ENCODE measurements at places on chromosomes 5 and 9.

- no peak for DNase-seq
Measured at GRCh38 chr5:142680605-142681259, 5.2 kb downstream of the FGF1 start.

GRCh38 chr5:80867233-80867632 is 92.9 kb upstream of the RASGRF2 start:
- DNase-seq: no peak

- no peak for DNase-seq
Measured at GRCh38 chr5:180785121-180785781, 17.4 kb downstream of the MGAT1 start.

- DNase-seq: no peak
Measured at GRCh38 chr5:55416306-55416705, 108.5 kb downstream of the MTREX start.

GRCh38 chr9:80841888-80842287 is 847.5 kb downstream of the TLE1 start:
- no peak for DNase-seq

DNA sequence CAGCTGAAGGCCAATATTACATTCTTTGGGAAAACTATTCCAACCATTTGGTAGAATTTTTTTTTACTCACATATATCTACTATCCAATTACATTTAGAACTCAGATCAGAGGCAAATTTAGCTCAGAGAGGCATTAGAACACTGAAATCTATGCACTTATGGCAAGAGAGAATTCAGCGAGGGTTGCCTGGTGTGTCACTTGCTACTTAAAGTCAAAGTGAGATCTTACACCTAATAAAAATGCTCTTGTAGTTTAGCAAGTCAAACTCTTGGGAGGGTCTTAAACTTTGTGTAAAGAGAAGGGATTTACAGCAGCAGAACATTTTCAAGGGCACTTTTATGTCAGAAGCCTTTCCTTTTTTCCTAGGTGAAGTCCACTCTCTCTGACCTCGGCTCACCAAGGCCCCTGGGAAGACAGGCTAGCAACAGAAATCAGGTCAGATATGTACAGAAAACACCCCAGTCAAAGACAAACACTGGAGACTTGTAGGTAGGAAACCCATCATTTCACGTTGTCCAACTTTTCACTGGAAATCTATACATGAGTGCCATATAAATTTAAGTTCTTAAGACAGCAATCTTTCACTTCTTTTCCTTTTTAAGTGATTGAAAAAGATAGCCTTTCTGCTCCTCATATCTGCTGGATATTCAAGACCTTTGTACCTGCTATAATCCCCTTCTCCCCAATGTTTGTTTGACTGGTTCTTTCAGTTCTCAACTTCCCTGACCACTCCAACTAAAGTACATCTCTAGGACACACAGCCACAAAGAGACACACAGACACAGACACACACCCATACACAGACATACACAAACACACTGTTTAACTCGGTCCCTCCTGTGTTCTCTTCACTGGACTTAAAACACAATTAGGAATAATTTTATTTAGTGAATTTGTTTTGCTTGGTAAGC is 635.8 kb downstream of the PDE4D start:
- no peak for DNase-seq

- peak; percentile 95 for DNase-seq
Measured at GRCh38 chr5:158814521-158814920, 285.2 kb downstream of the EBF1 start.

DNA sequence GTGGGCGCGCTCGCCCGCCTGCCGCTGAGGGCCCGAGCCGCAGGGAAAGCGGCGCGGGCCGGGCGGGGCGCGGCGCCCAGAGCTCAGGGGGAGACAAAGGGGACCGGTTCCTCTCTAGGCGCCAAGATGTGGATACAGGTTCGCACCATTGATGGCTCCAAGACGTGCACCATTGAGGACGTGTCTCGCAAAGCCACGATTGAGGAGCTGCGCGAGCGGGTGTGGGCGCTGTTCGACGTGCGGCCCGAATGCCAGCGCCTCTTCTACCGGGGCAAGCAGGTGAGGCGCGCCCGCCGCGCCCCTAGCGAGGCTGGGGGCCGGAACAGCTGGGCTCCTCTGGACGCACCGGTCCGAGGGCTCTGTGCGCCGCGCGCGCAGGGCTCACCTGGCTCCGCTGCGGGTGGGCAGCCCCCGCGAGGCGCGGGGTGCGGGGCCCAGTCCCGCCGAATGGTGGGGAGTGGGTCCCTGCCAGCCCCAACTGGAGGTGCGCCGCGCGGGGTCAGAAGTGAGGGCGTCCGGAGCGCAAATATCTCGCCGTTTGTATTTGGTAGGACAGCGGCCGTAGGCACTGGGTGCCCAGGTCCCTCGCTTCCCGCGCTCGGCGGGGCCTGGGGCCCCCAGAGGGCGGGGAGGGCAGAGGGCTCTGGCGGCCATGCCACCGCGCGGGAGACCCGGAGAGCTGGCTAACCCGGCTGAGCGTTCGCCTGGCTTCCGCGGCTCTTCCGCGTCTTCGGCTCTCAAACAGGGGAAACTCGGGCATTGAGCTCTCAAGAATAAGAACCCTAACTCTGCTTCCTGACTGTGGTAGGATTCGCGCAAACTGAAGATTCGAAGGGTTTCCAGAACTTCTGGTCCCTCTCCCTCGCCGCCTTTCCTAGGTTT is 607 bp downstream of the UHRF2 start:
- DNase-seq: peak; percentile 33

DNA sequence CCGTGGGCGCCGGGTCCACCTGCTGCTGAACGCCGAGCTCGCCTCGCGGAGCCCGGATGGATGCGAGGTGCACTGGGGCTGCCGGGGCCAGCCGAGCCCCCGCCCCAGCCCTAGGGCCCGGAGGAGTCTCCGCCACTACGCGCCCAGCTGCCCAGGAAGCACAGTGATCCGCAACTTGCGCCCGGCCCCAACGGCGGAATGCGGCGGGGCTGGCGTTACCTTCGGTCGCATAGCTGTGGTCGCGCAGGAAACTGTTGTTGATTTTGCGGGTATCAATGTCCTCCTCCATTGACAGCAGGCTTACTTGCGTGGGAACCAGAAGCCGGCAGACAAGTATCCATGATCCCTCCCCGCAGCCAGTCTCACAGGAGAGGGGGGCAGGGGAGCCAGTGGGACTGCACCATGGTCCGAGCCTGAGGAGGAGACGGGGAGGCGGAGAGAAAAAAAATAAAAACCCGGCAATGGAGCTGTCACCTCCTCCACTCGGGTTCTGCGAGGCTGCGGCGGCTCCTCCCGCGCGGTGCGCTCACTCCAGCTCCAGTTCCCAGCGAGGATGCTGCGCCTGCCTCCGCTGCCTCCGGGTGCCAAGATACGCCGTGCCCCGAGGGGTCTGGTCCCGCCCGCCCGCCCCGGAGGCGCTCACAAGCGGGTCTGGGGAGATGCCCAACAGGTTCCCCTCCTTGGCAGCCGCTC is 628 bp downstream of the PPP2R2B start:
- peak; percentile 66 for DNase-seq

DNA sequence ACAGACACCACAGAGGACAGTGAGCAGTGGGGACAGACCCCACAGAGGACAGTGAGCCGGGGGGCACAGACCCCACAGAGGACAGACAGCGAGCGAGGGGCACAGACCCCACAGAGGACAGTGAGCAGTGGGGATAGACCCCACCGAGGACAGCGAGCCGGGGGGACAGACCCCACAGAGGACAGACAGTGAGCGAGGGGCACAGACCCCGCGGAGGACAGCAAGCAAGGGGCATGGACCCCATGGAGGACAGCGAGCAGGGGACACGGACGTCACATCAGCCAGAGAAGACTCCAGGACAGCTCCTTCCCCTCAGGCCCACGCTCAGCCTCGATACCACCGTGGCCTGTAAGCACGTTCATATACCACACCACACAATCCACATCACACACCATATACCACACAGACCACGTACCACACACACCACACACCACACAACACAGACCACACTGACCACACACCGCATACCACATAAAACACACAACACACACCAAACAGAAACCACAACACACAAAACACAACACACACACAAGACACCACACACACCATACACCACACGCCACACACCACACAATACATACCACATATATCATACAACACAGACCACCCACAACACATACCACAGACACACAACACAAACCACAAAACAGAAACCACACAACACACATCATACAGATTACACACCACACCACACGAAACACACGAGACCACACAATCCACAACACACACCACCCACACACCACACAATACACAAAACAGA is 5.2 kb upstream of the ZDHHC11 start:
- no peak for DNase-seq

GRCh38 chr5:14906628-14907027 is 35.0 kb upstream of the ANKH start:
- DNase-seq: no peak

DNA sequence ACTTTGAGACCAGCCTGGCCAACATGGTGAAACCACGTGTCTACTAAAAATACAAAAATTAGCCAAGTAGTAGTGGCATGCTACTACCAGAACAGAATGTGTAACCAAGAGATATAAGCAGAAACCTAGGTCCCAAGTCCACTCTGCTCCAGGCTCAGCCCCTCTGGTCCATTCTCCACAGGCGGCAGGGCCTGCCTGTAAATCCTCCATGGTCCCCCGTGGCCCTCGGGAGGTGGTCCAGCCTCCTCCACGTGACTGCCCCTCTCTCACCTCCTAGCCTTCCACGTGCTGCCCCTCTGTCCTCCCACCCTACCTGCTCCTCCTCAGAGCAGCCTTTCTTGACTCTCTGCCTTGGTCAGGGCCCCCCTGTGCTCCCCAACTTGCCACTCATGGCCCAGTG is 127.4 kb downstream of the GAPVD1 start:
- DNase-seq: no peak

GRCh38 chr5:878125-878524 is 14.5 kb downstream of the BRD9 start:
- DNase-seq: no peak

DNA sequence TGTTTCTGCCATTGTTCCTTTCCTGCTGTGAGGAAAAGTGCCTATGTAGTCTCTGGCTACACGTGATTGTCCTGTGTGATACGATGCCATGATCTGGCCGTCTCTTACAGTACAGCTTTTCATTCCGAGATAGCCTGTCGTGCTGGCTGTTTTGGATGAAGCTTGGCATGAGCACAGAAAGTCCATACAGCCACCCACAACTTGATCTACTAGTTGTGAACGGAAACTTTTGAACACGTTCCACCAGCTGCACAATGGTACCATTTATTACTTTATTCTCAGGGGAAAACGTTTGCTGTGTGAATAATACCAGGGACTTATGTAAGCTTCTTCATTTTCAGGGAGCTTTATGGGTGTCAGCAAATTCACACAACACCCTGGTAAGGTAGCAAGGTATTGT is 217.6 kb upstream of the ANKRD55 start:
- no peak for DNase-seq
